Neural progenitor cell (in vitro differentiated cells): ENCODE measurements at places on chromosomes 6 and 20. TPM values are rescaled to one million over a fixed set of nuclear protein-coding genes. Genes with fewer than 3 reads are reported as not detected.

- H3K36me3 ChIP-seq: no peaks in the 10 kb centered on the region
- H3K27me3 ChIP-seq: peaks cover 50% of the 10 kb centered on the region
- peak; percentile 80 for DNase-seq
- no peaks in the 10 kb centered on the region for H3K4me1 ChIP-seq
These were observed 5.1 kb downstream of the KCNS1 start for GRCh38 chr20:45095805-45096238.

DNA sequence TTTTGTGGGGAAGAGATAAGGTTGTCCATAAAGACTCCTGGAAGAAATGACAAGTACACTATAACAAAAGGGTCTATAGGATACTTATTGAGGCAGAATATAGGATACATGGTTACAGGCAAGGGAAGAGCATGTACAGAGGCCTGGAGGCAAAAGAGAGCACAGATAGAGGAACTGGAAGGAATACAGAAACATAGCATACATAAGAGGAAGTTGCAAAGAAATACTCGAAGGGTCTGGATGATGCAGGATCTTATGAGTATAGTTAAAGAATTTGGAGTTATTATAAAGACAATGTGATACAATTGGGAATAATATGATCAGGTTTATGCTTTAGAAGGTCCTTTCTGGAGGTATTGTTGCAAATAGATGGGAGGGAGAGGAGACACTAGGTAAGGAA is 592.7 kb upstream of the POU3F2 start:
- no peak for DNase-seq
- no peak overlapping the region for H3K4me3 ChIP-seq
- no peak overlapping the region for H3K27ac ChIP-seq
- H3K27me3 ChIP-seq: no peaks in the 10 kb centered on the region
- H3K36me3 ChIP-seq: no peaks in the 10 kb centered on the region
- H3K4me1 ChIP-seq: no peaks in the 10 kb centered on the region

- no peak overlapping the region for H3K4me3 ChIP-seq
- no peaks in the 10 kb centered on the region for H3K36me3 ChIP-seq
- H3K27me3 ChIP-seq: no peaks in the 10 kb centered on the region
- peak overlapping the region; percentile 42 for H3K27ac ChIP-seq
- DNase-seq: no peak
These were observed 234.2 kb upstream of the CITED2 start for GRCh38 chr6:139608466-139609261.

GRCh38 chr6:33695451-33695887 is 16.0 kb downstream of the UQCC2 start:
- peaks cover 3% of the 10 kb centered on the region for H3K4me1 ChIP-seq
- no peak overlapping the region for H3K27ac ChIP-seq
- peaks cover 7% of the 10 kb centered on the region for H3K36me3 ChIP-seq
- H3K4me3 ChIP-seq: no peak overlapping the region

Gene OXT
- total RNA-seq: not detected in 2 replicates

- DNase-seq: no peak
- no peak overlapping the region for H3K4me3 ChIP-seq
- no peaks in the 10 kb centered on the region for H3K4me1 ChIP-seq
- no peaks in the 10 kb centered on the region for H3K27me3 ChIP-seq
- no peak overlapping the region for H3K27ac ChIP-seq
These were observed 1308.0 kb downstream of the EPHA7 start for GRCh38 chr6:92111386-92111785.
